NCI-H2081 treated with DMSO at 0.1 percent for 48 hours (cell line): ENCODE measurements at places on chromosomes 13 and 19.

- no peak for DNase-seq
Observed at GRCh38 chr19:50324331-50324730, 4.8 kb downstream of the KCNC3 start.

DNA sequence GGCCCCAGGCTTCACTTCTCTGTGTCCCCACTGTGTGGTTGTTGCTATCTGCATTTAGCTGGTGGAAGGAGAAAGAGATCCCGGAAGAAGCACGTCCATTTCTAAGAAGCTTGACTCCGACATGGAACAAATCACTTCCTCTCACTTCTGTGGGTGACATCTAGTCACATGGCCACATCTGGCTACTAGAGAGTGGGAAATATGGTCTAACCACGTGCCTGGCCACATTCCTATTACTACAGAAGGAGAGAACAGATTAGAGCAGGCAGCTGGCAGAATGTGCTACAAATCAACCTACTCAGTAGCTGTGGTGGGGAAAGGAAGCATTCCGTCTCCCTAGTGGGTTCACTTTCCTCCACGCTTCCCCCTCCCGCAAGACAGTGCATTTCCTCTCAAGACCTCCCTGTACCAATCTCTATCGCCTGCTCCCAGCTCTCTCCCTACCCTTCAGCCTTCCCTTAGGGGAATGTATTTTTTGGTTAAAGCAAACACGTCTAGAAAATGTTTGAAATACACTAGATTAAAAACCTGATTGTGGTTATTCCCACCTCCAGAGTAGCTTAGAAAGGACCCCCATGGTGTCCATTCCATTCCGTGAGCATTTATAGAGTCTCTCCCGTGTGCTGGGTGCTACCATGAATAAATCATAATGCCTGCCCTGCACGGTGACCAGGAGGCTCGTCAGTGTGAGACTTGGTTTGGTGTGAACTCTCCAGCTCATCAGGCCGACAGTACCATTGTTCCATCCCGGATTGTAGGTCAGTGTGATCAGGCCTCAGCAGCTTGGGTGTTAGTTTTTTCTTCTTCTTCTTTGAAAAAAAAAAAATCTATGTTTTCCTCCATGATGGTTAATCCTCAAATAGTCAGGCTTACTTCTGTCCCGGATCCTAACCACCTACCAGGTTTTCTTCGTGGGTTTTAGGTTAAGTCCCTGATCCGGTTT is 8.0 kb upstream of the AMER2 start:
- DNase-seq = no peak

GRCh38 chr19:49327878-49328544 is 3.0 kb upstream of the SLC6A16 start:
- DNase-seq = no peak

GRCh38 chr13:53436396-53436795 is 407.8 kb downstream of the OLFM4 start:
- DNase-seq = no peak

DNA sequence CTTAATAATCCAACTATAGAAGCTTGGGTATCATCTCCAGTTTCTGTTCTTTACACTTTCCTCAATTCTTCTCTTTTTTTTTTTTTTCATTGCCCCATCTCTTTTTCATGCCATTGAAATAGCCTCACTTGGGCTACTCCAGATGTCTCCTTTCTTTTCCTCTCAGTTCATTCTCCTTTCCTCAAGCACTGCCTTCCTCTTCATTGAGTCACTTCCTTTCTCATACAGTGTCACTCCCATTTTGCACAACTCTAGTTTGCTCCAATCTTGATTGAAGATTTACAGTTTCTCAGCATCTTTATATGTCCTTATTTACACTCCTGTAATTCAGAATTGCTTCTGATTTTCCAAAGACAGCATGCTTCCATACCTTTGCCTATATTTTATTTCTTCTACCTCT is 61.3 kb downstream of the IPO5 start:
- no peak for DNase-seq

DNA sequence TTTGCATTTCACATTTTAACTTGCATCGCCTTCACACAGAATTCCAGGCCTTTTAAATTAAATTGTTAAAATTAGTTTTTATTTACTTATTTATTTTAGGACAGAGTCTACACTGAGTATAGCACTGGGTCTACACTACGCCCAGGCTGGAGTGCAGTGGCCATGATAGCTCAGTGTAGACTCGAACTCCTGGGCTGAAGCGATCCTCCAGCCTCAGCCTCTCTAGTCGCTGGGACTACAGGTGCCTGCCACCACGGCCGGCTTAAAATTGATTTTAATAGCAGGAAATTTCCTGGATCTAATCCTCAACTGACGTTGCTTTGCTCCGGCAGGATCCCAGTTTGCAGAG is 301 bp upstream of the ZNF610 start:
- no peak for DNase-seq

GRCh38 chr19:38009650-38010242 is 102.7 kb downstream of the SIPA1L3 start:
- DNase-seq = no peak

DNA sequence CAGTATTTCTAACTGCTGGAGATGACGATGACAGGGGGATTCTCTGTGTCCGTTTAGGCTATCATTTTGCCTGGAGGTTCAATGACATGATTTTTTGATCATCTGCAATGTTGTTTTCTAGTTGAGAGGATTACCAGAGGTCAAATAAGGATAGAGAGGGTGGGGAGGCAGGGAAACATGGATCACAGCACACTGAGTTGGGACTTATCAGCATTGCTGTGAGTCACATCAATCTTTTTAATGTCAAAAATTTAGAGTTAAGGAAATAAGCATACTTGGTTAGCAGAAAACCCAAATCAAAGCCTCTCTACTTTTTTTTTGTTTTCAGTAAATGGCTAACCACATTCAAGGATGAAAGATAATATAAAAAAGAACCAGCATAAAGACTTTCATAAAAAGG is 43.0 kb upstream of the CSNK1A1L start:
- no peak for DNase-seq

- DNase-seq = no peak
Observed at GRCh38 chr19:57748029-57748428, 1.4 kb downstream of the ZNF776 start.

DNA sequence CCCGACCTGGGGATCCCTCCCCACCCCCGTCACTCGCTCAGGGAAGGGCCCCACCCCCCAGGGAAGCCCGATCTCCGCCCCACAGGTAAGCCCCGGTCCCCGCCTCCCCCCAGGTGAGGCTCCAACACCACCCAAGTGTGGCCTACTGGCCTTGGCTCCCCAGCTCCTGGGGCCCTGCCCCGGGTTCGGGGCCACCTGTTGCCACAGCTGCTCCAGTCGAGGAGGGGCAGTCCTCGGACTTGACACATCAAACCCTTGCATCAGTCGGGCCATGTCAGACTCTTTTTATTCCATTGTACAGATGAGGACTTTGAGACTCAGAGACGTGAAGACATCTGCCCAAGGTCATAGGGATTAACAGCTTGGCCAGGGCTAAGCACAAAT is 512 bp downstream of the CC2D1A start:
- DNase-seq = no peak

- DNase-seq = no peak
Observed at GRCh38 chr13:107020393-107020792, 452.5 kb upstream of the ARGLU1 start.
